ENCODE measurements at places on chromosomes 4 and X.

- DNase-seq = no peak
These were observed 40.2 kb downstream of the ARHGAP10 start for GRCh38 chr4:147772056-147772455.

- DNase-seq = no peak
These were observed 45.9 kb upstream of the F9 start for GRCh38 chrX:139484591-139484990.

GRCh38 chr4:37599092-37599790 lies 86.9 kb downstream of the RELL1 start:
- DNase-seq = no peak

GRCh38 chrX:8684201-8684965 lies 47.6 kb downstream of the ANOS1 start:
- DNase-seq = no peak

- no peak for DNase-seq
These were observed 177.3 kb upstream of the ETNPPL start for GRCh38 chr4:108940149-108940548.

DNA sequence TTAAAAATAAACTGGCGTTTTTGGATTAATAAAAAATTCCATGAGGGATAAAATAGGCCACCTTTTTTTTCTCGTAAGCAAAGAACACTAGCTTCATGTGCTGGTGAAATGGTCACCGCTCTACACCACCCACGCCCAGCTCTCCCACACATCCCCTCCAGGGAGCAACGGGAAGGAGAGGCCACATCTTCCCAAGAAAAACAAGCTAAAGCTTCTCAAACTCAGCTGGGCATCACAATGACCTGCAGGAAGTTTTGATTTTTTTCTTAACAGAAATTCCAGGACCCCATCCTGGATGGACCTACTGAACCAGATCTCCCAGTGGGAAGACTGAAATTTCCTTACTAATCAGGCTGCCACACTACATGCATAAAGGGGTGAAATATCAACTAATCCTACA lies 9.8 kb downstream of the TSPAN5 start:
- no peak for DNase-seq

DNA sequence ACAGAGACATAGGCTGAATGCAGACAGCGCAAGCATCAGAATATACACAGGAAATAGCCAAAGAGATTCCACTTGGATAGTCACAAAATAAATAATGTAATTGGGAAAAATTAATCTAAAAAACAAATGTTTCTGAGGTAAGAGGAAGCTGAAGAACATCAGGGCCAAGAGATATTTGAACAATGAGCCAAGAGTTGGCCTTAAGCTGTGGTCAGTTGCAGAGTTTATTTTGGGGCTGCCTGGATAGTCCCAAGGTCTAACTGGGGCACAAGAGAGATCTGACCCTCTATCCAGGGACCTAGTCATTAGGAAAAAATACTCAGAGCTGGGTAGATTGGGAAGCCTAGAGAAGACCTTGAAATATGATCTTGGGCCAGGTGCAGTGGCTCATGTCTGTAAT lies 31.3 kb upstream of the FGF16 start:
- DNase-seq = no peak

DNA sequence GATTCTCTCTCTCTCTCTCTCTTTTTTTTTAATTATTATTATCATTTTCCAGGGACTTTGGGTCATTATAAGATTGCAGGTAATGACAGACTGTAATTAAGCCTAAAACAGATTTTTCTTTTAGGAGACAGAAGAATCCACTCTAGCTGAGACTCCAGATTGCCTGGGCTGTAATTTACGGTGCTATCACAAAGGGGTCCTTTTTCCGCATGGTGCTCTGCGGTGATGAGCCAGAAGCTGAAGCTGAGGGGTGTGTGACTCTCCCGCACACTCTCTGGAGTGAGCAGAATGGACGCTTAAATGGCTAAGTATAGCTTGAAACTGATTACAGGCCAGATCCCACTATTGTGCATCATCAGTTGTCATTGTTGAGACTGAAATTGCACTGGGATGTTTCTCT lies 50.0 kb downstream of the LGI2 start:
- no peak for DNase-seq

- DNase-seq = no peak
These were observed 1575.8 kb downstream of the STIM2 start for GRCh38 chr4:28436191-28437080.

All from stimulated activated CD4-positive, alpha-beta T cell treated with anti-CD3 and anti-CD28 coated beads, Interleukin-1b, Interleukin-23, amount 100 ng/mL, for 1 hour (primary cell).